Iris pigment epithelial cell (primary cell): ENCODE measurements at places on chromosomes 3 and 15.

- DNase-seq, result no peak
Measured at GRCh38 chr3:46998852-46999515, 19.5 kb downstream of the NBEAL2 start.

DNA sequence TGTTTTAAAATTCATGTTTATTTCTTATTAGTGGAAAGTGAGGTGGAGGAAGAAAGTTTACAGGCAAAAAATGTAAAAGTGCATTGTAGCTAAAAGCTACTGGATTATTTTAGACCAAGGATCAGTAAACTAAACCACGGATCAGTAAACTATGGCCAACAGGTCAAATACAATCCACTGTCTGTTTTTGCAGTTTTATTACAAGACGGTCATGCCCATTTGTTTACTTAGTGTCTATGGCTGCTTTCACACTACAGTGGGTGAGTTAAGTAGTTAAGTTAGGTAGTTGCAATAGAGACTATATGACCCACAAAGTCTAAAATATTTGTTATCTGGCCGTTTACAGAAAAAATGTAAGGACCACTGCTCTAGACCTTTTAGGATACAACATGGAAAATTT, 82.0 kb downstream of the NR2E3 start:
- no peak for DNase-seq

- no peak for DNase-seq
Measured at GRCh38 chr3:122232485-122232884, 49.0 kb downstream of the CASR start.

- no peak for DNase-seq
Measured at GRCh38 chr3:186469525-186469924, 74.7 kb downstream of the CRYGS start.

DNA sequence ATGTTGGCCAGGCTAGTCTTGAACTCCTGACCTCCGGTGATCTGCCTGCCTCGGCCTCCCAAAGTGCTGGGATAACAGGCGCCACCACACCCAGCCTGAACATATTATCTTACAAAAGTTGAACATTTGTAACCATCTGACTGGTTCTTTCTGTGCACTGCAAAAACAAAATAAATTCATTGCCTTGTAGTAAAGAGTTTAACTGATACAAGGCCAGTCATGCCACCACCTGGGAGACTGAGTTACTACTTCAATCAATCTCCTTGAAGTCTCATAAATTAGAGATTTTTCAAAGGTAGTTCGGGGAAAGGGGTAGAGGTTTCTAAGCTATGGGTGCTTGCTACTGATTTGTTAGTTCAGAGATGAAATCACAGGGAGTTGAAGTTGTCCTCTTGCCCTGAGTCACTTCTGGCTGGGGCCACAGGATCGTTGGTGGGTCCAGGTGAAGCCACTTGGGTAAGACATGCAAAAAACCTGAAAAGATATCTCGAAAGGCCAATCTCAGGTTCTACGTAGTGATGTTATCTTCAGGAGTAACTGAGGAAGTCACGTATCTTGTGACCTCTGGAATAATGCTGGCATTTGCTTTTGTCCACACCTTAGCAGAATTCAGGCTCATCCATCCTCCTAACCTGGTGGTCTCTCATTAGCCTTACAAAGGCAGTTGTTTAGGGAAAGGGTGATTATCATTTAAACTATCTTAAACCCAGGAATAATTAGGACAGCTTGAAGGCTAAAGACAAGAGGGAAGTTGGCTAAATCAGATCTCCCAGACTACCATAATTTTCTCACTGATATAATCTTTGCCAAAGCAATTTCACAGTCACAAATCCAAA, 33.7 kb downstream of the ZBTB11 start:
- DNase-seq, result no peak

DNA sequence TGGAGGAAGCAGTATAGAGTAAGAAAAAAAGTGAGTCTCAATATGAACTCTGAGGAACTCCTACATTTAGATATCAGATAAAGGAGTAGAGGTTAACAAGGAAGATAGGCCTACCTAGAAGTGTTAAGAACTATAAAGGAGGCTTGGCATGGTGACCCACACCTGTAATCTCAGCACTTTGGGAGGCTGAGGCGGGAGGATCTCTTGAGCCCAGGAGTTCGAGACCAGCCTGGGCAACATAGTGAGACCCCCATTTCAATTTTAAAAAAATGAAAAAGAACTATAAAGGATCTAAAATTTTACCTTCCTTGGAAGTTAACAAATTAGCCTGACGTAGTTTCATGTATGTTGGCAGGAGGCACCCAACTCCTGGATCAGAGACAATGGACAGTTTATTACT, 14.5 kb downstream of the IREB2 start:
- no peak for DNase-seq

DNA sequence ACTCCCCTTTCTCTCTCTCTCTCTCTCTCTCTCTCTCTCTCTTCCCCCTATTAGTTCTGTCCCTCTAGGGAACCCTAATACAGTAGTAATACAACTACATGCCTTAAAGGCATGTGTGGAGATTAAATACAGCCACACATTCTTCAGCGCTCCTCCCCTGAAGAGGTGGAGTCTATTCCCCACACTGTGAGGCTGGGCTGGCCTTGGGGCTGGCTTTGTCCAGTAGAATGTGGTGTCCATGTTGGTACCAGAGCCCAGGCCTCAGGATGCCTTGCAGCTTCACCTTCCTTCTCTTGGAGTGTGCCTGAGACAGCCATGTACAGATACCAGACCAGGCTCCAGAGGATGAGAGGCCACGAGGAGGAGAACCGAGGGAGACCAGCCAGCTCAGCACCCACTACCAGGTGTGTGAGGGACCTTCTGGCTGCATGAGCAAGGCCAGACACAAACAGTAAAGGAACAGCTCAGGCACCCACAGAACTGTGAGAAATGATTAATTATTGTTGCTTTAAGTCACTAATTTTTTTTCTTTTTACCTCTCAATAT, 10.7 kb downstream of the SLC6A20 start:
- no peak for DNase-seq

GRCh38 chr3:126691765-126692164, 12.3 kb upstream of the CHCHD6 start:
- no peak for DNase-seq

DNA sequence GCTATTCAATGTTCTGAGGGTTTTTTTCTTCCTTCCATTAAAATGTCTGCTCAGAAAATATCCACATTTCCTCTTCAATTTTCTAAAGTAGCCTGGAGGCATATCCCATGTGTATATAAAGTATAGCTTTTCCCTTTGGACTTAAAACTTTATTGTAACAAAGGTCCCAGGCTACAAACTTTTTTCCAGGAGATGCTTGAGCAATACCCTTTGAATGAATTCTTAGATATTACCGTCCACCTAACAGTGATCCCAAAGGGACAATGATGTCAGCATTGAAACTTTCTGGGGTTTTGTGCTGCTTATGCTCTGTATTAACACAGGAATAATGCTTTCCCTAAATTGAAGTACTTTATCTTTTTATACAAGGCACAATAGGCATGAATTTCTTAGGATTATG, 525.2 kb downstream of the CADM2 start:
- no peak for DNase-seq

DNA sequence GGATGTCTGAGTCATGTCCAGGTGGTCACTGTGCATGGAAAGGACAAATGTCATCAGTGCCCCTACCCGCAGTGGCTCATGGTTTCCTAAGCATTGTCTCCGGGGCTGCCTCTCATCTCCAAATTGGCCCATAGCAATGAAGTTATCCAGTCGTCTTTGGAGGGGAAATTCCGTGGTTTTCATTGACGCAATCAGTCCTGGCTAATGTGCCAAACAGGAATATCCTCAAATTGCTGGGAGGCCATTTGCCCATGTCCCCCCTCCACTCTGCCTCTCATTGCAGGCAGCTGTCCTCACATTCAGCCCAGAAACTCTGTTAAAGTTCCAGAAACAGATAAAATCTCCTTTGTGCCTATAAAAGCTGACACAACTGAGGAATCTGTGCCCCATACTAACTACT, 81.6 kb downstream of the MCTP2 start:
- DNase-seq, result no peak

- DNase-seq, result peak; percentile 84
Measured at GRCh38 chr3:171282041-171282440, 178.2 kb downstream of the TNIK start.

- no peak for DNase-seq
Measured at GRCh38 chr15:87947560-87947959, 309.0 kb downstream of the NTRK3 start.
